ENCODE measurements at places on chromosomes 6 and 20.

GRCh38 chr6:15023448-15023847 lies 222.4 kb upstream of the JARID2 start:
- no peak for DNase-seq

DNA sequence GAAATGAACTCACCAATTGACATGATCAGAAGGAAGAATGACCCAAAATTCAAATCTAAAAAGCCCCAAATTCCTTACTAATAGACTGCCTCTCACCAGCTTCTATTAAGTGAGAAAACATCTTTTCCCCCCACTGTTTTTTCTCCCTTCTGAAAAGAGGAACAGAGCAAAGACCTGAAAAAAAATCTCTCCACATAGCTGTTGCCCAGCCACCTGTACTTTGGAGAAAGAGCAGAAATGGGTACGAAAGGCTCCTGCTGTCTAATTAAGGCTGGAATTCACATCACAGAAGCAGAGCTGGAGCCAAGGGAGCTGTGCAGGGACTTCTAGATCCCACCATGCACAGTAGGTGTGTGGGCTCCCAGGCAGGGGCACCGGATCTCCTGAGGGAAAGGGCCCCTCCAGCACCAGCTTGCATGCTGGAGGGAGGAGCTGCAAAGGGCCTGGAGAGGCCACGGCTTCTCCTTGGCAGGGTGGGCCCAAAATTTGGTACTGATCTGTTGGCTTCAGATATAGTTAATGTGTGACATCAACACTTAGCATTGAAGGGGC lies 73.2 kb upstream of the DUSP22 start:
- DNase-seq = no peak

GRCh38 chr6:138973466-138974153 lies 14.4 kb downstream of the REPS1 start:
- peak; percentile 52 for DNase-seq

- DNase-seq = no peak
These were observed 22.4 kb downstream of the TAF4 start for GRCh38 chr20:62043131-62043914.

- DNase-seq = no peak
These were observed 543.1 kb upstream of the IRAK1BP1 start for GRCh38 chr6:78324213-78324612.

DNA sequence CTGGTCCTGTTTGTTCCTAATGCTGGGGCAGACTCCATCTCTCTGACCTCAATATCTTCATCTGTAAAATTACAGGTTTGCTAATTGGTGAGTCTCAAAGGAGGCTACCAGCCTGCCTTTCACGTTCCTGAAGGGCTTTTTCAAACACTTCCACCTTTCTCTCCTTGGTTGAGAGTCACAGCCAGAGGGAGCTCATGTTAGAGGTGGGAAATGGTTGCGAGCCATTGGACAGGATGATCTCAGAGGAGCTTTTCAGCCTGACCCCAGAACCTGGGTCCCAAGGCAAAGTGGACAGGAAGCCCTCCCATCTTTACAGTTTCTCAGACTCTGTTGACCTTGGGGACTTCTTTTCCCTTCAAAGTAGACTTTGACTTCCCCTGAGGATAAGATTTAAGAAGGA lies 37.6 kb downstream of the NDUFAF5 start:
- DNase-seq = no peak

- DNase-seq = peak; percentile 20
These were observed 140.3 kb downstream of the NFATC2 start for GRCh38 chr20:51402201-51402600.

DNA sequence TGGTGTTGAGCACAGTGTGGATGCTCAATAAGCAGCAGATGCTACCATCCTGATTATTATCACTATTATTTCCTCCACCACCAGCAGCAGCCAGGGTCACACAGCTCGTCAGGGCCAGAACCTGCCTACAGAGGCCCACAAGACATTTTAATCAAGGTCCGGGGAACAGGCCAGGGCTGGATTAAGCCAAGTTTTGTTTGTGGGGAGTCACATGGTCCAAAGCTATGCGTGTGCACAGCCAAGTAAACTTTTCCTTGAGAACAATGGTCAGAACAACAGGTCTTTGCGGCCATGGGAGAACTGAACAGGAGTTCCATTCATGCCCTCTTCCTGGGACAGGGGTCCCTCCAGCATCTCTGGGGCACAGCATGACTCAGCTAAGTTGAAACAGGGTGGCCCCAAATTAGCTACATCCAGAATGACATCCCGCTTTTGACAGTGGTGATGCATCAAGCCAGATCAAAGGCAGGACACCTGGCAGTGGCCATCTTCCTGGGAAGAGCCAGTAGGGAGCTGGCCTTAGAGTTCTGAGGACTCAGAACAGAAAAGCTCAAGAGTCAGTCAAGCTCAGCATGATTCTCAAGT lies 11.7 kb downstream of the SNTA1 start:
- peak; percentile 37 for DNase-seq

DNA sequence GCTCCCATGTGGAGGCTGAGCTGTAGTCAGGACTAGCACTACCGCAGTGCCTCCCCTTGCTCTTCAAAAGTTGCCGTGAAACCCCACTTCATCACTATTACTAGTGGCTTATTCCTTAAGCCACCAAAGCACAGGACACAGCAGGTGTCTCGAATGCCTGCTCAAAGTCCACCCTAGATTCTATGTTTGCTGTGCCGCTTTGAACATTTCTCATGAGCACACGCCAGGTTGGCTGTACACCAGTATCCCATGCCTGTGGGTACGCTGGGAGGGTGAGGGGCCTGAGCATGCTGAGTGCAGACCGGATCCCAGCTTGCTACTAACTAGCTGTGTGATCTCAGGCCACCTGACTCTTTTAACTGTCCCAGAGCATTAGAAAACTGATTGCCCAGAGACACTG lies 335.8 kb upstream of the QKI start:
- no peak for DNase-seq

GRCh38 chr20:60446267-60447111 lies 488.3 kb downstream of the CDH26 start:
- peak; percentile 16 for DNase-seq

GRCh38 chr6:94862112-94862511 lies 715.2 kb upstream of the MANEA start:
- no peak for DNase-seq

DNA sequence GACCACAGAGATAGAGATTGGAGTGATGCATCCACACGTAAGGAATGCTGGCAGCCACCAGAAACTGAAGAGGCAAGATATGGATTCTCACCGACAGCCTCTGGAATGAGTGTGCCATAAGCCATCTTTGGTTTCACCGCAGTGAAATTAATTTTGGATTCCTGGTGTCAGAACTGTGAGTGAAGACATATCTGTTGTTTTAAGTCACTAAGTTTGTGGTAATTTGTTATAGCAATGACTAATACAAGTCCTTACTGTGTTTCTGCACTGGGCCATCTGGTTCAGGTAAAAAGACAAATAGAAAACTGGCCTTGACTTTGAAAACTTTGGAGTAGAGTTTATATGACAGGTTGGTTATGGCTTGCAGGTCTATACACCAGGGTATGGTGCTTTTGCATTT lies 261.9 kb downstream of the PHF3 start:
- DNase-seq = peak; percentile 65

DNA sequence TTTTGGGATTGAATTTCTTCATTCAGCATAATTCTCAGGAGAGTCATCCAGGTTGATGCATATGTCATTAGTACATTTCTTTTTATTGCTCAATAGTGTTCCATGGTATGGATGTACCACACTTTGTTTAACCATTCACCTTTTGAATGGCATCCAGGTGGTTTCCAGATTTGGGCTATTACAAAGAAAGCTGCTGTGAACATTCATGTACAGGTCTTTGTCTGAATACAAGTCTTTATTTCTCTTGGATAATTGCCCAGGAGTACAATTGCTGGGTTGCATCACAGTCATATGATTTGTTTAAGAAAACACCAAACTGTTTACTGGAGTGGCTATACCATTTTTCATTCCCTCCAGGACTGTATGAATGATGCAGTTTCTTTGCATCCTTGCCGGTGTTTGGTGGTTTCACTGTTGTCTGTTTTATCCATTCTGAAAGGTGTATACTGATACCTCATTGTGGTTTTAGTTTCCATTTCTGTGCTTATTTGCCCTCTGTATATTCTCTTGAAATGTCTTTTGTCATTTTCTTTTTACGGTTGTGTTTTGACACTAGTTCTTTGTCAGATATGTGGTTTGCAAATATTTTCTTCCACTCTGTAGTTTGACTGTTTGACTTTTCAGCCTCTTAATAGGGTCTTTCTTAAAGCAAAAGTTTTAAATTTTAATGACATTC lies 8.8 kb downstream of the CDKAL1 start:
- peak; percentile 48 for DNase-seq

GRCh38 chr6:90413867-90414266 lies 117.2 kb upstream of the BACH2 start:
- DNase-seq = no peak

GRCh38 chr6:98156580-98156979 lies 677.8 kb upstream of the POU3F2 start:
- DNase-seq = no peak

- DNase-seq = peak; percentile 68
These were observed 54.0 kb downstream of the TMEM242 start for GRCh38 chr6:157269261-157269794.

DNA sequence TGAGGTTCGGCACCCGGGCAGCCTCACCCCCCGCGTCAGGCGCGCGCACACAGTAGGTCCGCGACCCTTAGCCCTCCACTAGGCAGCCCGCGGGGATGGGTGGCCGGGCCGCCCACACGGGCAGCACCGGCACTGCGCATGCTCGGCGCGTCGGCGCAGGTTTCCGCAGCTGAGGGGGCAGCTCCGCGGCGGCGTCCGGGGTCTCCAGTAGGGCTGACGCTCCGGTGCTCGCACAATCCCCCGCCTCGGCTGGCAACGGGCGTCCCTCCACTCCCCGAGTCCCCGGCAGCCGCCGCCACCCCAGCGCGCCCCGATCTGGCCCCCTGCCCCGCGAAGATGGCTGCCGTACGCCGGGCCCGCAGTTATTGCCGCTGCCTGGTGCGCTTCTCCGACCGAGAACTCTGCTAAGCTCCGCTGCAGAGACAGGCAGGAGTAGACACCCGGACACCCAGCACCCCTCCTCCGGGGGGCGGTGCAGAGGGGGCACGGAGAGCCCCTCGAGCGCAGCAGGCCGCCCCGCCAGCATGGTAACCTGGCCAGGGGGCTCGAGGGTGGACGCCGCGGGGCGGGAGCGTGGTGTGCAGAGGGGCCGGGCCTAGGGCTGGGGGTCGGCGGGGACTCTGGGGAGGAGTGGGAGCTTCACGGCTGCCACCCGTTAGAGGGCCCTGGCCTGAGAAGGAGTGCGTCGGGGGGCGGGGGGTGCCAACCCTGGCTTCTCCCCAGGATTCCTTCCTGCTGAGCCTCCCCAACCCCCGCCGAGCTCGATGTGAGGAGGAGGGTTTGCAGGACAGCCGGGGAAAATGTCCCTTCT lies at the start of gene FBXO9:
FBXO9 (plus strand) TSS at position 139 of the 811 bp plus-strand sequence; CDS start at position 525, 386 bp downstream.
- DNase-seq = peak; percentile 25

DNA sequence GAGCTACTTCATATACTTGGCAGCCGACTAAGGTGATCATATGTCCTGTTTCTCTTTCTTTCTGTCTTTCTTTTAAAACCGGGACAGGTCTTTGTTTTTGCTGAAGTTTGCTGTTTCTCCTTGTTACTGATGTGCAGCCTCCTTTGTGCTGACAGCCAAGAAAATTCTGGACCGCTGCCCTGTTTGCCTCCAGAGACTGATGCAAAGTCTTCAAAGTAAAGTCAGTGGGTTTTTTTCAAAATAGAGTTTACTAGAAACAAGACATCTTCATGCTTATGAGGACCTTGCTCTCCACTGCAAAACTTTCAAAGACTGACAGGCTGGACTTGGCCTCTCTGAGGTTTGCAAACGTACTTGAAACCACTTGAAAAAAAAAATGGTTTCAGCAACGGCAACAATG lies 510.5 kb upstream of the MAP3K7 start:
- no peak for DNase-seq

DNA sequence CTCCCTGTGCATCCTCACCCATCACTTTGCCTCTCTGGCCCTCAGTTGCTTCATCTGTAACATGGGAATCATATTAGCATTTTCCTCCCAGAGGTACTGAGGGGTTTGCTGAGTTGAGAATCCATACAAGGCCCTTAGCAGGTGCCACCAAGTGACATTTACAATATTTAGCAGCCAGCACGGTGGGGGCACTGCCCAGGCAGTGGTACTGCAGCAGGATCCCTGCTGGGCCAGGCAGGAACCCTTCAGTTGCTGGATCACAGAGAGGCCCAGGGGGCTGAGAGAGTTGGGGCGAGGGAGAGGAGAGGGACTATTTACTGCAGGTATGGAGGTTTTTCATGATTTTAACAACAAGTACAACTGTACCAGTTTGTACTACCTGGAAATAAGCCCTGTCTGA lies 65.9 kb downstream of the CDH22 start:
- no peak for DNase-seq

DNA sequence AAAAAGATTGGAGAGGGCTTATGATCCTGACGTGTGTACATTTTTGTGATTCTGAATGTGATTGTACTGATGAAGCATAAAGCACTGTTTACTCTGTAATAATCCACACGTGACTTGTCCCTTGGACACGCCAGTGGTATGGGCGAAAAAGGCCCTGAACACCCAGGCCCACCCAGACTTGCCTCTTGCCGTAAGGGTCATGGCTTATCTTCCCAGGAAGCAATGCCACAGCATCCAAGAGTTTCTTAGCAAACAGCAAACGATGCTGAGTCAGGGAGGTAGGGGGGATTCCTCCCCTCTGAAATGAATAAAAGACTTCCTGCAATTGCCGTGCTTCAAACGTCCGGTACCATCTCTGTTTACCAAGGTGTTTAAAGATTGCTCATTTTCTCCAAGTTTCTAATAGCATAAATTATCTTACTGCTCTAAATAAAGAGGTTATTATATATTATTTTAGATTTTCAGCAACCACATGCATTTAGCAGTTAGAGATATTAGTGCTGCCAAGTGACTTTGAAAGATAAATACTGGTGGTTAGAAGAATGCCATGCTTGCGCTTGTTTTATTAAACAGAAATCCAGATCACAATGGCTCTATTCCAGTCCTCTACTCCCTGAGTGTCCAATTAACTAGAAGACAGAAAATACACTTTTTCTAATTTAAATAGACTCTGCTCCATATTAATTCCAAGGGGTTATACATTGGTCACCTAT lies 212.8 kb upstream of the CST7 start:
- DNase-seq = no peak

GRCh38 chr20:6533351-6533750 lies 234.1 kb upstream of the BMP2 start:
- peak; percentile 56 for DNase-seq

DNA sequence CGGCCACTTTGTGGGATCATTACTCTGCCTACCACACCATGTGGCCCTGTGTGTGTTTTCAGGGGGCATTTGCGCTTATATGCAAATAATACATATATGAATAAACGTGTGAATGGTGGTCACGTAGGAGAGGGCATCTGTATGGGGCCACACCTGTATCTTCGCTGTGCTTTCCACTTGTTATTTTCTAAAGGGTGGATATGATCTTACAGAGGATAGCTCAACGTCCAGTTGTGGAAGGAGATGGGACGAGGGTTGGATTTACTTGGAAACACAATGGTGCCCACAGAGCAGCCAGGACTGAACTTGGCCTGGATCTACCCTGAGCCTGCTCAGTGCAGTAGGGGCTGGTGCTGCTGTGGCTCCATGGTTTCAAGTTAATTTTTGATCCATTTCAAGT lies 93.3 kb downstream of the YTHDF1 start:
- no peak for DNase-seq

All from AG10803 (cell line).